Fibroblast of skin of back (primary cell): ENCODE measurements at places on chromosomes 7 and 10.

DNA sequence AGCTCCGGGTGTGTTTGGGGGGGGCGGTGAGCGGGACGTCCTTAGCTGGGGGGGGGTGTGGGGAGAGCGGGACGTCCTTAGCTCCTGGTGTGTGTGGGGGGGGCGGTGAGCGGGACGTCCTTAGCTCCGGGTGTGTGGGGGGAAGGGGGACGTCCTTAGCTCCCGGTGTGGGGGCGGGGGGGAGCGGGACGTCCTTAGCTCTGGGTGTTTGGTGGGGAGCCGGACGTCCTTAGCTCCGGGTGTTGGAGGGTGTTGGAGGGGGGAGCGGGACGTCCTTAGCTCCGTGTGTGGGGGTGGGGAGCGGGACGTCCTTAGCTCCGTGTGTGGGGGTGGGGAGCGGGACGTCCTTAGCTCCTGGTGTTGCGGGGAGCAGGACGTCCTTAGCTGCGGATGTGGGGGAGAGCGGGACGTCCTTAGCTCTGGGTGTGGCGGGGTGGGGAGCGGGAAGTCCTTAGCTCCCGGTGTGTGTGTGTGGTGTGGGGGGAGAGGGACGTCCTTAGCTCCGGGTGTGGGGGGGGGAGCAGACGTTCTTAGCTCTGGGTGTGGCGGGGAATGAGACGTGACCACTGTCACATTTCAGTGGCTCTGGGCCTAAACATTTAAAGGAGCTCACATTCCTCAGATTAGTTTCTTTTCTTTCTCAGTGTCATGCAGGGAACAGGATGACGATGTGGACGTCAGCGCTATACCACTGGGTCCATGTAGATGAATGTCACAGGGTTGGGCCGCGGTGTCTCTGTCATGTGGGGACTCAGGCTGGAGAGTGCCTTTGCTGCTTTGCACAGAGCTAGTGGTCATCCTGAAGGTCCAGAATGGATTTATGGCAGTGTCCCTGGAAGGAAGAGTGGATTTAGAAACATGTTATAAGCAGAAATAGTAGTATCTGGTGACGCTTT, 7.5 kb downstream of the DYNC2I1 start:
- DNase-seq, result peak; percentile 98

DNA sequence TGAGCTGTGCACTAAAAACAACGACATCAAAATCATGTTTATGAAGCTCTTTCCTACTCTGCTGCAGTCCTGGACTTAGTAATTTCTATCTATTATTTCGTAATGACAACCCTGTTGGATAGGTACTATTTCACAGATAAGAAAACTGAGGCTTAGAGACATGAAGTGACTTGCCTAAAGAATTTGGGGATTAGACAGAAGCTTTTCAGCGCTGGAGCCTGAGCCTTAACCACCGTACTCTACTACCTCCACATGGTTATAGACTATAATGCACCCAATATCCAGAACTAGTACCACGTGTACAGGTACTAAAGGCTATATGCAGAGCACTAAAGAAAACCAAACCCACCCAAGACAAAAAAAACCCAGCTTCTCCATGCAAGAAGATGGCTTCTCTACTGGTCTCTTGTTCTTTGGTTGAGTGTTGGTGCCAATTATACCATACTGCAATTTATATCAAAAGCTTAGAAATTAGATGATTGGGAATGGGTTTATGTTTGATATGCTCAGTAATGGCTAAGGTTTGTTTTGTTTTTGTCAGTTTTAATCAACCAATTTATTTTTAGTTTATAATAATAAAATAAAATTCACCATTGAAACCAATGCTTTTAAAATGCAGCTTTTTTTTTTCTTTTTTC, 6.5 kb upstream of the SNX10 start:
- no peak for DNase-seq

- no peak for DNase-seq
Measured at GRCh38 chr7:155685070-155685790, 40.8 kb downstream of the RBM33 start.

DNA sequence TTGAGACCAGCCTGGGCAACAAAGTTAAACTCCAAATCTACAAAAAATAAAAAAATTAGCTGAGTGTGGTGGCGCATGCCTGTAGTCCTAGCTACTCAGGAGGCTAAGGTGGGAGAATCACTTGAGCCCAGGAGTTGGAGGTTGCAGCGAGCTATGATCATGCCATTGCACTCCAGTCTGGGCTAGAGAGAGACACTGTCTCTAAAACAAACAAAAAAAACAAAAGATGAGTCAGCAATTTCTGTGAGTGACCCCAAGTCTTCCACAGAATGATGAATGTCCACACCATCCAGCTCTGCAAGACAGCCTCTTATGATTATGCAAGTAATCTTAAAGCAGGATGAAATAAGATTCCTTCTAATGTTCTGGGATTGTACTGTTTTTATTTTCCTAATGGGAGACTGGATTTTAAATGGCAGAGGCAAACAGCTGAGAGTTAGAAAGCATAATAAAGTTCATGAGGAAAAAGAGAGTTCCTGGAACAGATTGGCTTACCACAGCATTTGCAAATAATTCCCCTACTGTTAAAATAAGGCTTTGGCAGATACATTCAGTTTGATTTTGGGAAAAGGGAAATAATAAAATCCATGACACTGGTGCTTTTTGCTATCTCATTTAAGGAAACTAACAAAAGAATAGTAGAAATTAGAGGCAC, 18.9 kb upstream of the PRKAR2B start:
- no peak for DNase-seq

DNA sequence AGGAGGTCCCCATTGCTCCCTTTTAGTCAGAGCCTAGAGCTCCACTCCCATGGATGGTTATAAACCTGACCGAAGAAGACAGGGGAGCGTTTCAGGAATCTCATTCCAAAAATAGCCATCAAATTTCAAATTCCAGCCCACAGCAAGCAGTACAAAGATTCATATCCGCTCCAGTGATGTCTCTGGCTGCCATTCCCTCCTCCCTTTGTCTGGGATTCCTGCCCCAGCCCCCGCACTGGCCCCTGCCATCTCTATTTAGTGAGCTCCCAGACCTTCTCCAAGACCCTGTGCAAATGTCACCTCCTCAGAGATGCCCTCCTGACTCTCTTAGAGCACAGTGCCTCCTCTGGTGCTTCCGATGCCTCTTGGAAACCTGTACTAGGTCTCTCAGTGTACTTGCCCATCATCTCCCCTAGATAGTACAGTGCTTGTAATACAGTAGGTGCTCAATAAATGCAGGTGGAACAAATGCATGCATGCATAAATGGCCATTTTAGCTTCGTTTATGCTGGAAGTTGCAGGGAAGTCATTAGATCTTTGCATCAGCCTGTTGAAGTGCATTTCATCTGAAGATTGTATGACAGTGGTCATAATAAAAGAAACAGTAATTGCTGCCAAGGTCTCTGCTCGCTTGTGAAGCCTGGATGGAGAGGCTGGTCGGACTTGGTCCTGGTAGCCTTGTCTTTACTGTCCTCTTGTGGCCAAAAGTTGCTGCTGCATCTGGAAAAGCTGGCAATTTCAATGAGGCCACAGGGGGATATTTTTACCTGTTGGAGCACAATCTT, 32.0 kb upstream of the HABP2 start:
- DNase-seq, result peak; percentile 73

GRCh38 chr7:36262309-36263094, 109.4 kb downstream of the EEPD1 start:
- no peak for DNase-seq

GRCh38 chr10:7480742-7481367, 70.0 kb upstream of the SFMBT2 start:
- no peak for DNase-seq

GRCh38 chr7:50974240-50974639, 191.5 kb upstream of the GRB10 start:
- DNase-seq, result no peak

DNA sequence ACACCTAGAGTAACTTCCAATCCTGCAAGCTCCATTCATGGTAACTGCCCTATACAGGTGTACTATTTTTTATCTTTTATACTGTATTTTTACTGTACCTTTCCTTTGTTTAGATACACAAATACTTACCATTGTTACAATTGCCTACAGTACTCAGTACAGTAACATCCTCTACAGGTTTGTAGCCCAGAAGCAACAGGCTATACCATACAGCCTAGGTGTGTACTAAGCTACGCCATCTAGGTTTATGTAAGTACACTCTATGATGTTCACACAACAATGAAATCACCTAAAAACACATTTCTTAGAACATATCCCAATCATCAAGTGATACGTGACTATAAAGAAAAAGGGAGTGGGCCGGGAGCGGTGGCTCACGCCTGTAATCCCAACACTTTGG, 53.1 kb upstream of the SLIT1 start:
- DNase-seq, result no peak

- DNase-seq, result peak; percentile 8
Measured at GRCh38 chr7:81170291-81170690, 251.4 kb upstream of the SEMA3C start.

GRCh38 chr10:48798481-48799254, 114.0 kb downstream of the WDFY4 start:
- DNase-seq, result no peak

- no peak for DNase-seq
Measured at GRCh38 chr10:21061184-21061583, 164.1 kb upstream of the NEBL start.

- DNase-seq, result no peak
Measured at GRCh38 chr10:132496360-132497062, 41.1 kb upstream of the INPP5A start.

- no peak for DNase-seq
Measured at GRCh38 chr10:30285970-30286369, 63.1 kb downstream of the MTPAP start.

- no peak for DNase-seq
Measured at GRCh38 chr7:7054252-7054830, 128.0 kb upstream of the C1GALT1 start.

DNA sequence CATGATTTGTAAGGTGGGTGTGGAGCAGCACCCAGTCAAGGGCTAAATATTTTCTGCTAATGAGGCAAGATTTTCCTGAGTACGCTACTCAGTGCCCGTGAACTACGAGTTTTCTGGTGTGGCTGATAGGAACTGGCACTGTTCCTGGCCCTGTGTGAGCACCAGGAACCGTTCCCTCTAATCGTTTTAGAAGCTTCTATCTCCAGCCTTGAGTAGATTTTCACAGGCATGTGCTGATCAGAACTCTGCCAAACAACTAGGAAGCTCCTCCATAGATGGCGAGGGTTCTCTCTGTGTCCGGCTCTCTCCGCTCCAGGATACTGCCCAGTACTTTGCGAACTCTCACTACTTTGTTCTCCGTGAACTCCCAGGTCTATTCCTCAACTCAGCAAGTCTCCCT, 17.7 kb downstream of the TRIM4 start:
- no peak for DNase-seq

GRCh38 chr7:157224627-157225026, 85.9 kb downstream of the UBE3C start:
- peak; percentile 44 for DNase-seq

DNA sequence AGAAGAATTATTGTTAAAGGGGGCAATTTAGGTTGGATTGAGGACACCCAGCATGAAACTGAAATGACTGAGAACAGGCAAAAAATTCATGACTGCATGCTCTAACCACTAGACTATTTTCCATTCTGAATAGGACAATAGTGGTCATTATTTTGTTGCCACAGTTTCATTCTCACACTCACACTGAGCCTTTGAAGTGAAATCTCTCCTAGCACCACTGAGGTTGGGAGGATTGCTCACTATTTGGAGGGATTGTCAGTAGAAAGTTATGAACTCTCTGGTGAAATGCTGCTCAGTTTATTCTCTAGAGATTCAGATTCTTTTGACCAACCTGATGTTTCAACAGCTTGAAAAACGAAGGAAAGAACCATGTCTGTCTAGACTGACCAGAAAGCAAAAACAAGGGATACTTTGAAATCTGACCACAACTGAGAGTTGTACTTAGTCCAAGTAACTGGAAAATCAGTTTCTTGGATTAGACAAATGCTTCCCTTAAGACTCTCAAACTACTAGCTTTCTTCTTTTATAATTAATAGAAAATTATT, 191.2 kb downstream of the DYNC1I1 start:
- DNase-seq, result no peak

DNA sequence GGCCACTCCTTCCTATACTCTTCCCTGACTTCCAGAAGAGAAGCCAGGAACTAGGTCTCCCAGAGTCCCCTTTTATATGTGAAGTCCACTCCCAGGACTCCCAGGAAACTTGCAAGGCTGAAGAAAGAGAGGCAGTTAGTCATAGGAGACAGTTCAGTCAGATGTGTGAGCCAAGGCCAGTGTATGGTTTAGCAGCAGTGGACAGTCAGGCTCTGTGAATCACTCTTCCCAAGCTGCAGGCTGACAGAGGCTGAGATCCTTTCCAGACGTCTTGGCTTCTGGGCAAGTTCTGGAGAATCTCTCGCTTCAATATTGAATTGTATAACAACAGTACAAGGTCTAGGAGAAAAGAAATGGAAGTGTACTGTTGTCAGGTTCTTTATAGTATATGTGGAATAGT, 26.9 kb downstream of the BLVRA start:
- DNase-seq, result peak; percentile 78

DNA sequence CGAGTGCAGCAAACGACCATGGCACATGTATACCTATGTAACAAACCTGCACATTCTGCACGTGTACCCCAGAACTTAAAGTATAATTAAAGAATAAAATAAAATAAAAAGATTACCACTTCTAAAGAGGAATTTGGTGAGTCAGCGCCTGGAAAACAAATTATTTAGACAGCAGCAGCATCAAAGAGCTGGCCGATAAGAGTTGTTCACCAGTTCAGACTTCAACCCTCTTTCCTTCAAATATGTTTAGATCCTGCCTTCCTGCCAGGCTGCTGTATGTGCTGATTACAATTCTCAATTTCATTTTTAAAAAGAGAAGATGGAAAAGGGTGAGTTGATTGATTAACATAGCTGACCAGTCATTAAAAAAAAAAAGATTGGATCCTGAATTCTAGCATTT, 672.0 kb upstream of the NRP1 start:
- DNase-seq, result no peak

DNA sequence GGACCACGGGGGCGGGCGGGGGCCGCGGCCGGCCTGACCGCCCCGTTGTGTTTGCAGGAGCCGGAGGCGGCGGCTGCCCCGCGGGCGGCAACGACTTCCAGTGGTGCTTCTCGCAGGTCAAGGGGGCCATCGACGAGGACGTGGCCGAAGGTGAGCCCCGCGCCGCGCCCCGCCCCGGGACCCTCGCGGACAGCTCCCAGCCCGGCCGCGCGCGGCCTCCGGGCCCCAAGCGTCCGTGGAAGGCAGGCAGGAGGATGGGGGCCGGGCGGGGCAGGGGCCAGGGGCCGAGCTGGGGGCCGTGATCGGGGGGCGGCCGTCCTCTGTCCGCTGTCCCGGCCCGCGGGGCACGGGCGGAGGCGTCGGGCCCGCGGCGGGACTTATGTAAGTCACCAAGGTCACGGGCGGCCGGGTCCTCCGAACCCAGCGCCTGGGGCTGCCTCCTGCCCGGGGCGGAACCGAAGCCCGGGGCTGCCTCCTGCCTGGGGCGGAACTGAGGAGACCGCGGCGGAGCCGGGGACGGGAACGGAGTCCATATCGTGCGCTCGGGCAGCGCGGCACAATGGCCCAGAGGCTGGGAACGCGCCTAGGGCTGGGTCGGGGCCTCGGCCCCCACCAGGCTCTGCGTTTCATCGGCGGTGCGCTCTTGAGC, 497 bp downstream of the PPP2R2D start:
- peak; percentile 31 for DNase-seq
